Suppressor macrophage (primary cell): ENCODE measurements at places on chromosomes 12 and 14.
A peak's percentile ranks its signal among the peaks of the same experiment; 100 is the strongest.

GRCh38 chr12:130719263-130719859 is 3.3 kb upstream of the RIMBP2 start:
- no peak for DNase-seq

DNA sequence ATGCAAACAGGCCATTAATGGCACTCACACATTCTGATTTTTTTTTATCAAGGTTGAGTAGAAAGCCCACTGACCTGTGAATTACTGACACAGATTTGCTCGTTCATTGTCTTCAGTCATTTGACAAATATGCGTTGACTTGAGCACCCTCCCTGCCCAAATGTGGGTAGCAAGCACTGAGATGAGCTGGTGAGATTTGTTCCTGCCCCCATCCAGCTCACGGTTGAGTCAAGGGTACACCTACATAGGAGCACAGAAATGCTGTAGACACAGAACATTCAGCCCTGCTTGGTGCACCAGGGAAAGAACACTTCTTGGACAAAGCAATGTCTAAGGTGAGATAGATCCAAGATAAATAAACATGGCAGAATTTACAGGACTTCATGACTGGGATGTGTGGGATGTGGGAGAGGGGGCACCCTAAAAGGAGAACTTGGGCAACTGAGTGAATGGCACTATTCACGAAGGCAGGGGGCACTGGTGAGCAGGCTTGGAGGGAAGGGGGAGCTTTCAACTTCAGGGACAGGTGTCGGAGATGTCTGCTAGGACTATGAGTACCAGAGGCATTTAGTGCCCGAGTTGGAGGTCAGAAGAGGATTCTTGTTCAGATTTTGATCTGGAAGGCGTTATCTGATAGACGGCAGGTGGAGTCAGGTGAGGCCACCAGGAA is 213.4 kb downstream of the VRK1 start:
- peak; percentile 4 for DNase-seq

DNA sequence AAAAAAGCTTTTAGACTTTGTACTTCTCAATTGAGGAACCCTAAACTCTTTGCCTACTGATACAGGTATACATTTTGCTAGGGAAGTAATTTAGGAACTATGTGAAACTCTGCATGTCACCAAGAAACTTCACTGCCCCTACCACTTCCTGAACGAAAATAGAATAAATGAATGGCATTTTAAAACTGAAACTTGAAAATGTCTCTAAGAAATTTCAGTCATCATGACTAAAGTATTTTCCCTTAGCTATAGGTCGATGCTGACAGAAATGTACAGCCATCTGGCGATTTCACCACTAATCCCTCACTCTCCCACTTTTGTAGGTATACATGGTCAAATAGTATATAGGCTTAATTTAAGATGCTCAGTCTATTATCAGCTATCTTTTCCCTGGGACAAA is 194.9 kb upstream of the SYT10 start:
- no peak for DNase-seq

DNA sequence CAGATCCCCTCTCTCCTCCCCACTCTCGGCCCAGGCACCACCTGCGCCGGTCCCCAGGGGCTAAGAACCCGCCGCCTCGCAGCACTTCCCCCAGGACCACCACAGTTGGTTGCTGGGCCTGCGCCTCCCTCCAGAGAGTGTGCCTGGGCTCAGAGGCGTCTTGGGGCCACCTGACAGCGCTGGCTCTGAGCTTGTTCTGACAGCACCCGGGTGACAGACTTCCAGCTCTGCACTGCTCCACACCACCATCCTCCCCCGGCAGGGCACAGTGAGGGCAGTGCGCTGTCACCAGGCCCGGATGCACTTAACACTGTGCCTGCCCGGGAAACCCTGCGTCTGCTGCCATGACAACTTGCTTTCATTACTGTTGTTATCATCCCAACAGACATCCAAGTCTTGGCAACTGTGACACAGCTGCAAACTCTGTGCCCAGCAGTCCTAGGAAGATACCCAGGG is 6.6 kb downstream of the BRF1 start:
- no peak for DNase-seq

DNA sequence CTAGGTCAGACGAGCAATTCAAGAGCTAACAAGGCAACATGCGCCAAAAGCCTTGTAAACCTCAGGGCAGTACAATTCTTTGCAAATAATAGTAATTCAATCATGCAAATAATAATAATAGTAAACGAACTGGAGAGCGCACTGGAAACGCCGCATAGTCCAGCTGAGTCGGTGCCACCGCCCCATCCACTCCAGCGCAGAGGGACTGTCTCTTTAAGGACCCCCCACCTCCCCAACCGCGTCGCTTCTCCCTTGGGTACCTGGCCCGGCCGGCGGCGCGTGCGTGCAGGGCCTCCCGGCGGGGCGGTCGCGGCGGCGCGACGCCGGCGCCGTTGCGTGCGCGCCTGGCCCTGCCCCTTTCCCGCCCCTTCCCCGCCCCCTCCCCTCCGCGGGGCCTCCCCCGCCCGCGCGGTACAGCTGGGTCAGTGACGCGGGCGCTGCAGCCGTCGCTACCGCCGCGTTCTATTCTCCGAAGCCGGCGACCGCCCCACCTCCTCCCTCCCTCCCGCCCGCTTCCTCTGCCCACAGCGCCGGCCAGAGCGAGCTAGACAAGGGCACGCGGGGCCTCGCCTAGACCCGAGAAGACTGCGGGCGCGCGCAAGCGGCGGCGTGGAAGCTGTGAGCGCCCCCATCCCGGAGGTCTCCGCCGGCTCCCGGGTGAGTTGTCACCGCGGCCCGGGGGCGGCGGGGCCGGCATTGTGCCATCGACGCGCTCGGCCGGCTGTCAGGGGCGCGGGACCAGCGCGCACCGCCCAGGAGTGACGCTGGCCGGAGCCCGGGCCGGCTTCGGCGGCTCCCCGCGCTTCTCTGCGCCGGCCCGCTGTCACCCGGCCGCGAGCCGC is at the start of gene SUSD6:
Gene SUSD6, plus strand, starts transcription at position 425 of the 842 bp plus-strand sequence. CDS start 46,997 bp downstream, outside the sequence.
- peak; percentile 98 for DNase-seq

- DNase-seq = peak; percentile 87
Measured at GRCh38 chr12:121334513-121335343, 17.5 kb downstream of the ANAPC5 start.

DNA sequence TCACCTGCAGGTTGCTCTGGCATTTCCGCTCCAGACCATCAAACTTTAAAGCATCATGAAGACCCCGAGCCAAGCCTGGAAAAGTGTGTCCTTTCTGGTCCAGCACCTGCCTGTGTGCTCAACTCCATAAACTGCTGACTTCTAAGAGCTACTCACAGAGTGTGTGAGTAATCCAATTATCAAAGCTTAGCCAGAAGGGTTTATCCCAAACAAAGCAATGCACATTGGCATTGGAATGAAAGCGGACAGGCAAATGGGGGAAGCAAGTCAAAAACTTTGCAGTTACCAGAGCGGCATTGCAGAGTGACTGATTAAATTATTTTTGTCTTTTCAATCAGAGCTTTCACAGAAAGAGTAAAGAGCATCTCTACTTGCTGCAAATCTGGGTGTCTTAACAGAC is 1262.4 kb upstream of the SEL1L start:
- DNase-seq = no peak

GRCh38 chr12:108309674-108310312 is 29.3 kb downstream of the CMKLR1 start:
- DNase-seq = no peak
